ENCODE measurements at places on chromosomes 5 and 9.

- DNase-seq = no peak
Measured at GRCh38 chr5:135738564-135738875, 95.9 kb upstream of the SLC25A48 start.

DNA sequence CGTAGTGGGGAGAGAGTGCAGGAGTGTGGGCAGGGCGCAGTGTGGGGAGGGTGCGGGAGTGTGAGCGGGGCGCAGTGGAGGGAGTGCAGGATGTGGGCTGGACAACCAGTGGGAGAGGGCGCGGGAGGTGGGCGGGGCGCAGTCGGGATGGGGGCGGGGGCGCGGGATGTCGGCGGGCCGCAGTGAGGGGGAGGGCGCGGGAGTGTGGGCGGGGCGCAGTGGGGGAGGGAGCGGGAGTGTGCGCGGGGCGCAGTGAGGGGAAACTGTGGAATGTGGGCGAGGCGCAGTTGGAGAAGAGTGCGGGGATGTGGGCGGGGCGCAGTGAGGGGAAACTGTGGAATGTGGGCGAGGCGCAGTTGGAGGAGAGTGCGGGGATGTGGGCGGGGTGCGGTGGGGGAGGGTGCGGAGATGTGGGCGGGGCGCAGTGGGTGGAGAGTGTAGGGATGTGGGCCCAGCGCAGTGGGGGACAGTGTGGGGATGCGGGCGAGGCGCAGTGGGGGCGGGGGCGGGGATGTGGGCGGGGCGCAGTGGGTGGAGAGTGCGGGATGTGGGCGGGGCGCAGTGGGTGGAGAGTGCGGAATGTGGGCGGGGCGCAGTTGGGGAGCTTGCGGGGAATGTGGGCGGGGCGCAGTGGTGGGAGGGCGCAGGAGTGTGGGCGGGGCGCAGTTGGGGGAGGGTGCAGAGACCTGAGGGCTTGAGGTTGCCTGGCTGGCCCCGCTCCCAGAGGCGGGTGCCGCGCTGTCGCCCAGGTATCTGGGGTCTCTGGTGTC is at the start of gene NXNL2:
Gene NXNL2 (plus strand): TSS at position 723 of the 770 bp plus-strand sequence. CDS start 257 bp downstream, outside the sequence.
- no peak for DNase-seq

DNA sequence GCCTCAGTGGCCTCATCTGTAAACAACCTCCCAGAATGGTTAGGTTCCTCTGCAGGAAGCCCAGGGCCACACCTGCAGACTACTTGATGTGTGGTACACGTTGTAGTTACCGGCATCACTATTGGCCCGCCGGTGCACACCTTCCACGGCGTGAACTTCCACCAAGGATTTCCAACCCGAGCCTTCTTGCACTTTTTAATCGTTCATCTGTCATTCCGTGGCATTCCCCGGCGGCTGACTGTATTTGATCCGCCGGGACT is 5.3 kb upstream of the TRIM41 start:
- DNase-seq = no peak

DNA sequence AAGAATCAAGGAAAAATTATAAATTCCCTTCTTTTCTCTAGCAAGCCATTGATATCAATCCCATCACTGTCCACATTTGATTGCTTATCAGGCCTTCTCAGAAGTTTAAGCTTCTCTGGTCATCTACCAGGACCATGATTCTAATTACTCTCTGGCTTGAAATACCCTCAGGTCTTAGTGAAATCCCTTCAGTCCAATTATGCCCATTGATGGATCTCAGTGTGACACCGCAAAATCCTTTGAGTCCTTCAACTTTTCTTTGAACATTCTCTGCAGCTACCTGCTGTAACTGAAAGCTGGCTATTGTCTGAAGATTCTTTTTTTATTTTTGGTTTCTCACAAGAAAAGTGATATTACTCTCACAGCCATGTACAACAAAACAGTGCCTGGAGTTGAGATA is 3.0 kb upstream of the CDH9 start:
- DNase-seq = no peak

DNA sequence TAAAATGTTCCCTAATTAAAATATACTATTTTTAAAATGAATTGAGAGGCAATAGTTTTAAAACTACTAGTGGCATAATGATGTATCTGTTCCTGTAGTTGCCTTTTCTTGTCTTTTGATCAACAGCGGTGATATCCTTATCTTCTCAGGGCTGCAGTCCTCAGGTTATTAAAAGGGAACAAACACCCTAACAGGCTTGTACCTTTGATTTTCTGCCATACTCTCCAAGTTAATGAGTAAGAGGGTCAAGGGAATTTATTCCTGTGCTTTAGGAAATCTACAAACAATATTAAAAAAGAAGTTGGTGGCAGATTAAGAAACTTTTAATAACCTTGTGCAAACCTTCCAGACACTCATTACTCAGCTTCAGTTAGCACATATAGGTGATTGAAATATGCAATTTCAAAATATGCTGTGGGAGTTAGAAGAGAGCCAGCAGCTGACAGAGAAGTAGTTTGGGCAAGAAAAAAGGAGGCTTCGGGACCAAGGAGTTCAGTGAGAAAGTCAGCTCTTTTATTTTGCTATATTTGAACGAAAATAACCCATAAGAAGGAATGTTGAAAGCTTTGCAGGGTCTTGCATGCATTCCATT is 81.0 kb upstream of the TLE4 start:
- DNase-seq = no peak

DNA sequence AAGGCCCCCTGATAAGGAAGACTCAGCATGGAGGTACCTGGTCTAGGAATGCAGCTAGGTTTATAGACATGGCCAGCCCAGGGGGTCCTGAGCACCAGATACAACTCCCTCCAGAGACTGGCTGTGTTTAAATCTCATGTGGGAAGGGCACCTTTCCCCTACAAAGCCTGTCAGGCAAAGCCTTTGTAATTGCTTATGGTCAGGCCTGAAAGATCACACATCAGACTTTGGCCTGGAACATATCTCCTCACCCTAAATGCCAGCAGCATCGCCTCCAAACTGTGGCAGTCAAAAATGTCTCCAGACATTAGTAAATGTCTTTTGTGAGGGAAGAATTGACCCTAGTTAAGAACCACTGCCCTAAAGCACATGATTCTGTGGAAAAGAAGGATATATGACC is 51.6 kb upstream of the MACIR start:
- no peak for DNase-seq
